ENCODE measurements at places on chromosomes 5 and 9.

- DNase-seq: no peak
Observed at GRCh38 chr5:42836070-42836769, 24.5 kb upstream of the SELENOP start.

GRCh38 chr5:110832683-110833082 lies 93.9 kb downstream of the SLC25A46 start:
- no peak for DNase-seq

GRCh38 chr9:126219648-126220063 lies 107.0 kb upstream of the MVB12B start:
- no peak for DNase-seq

- no peak for DNase-seq
Observed at GRCh38 chr5:99368726-99369125, 439.9 kb upstream of the CHD1 start.

- no peak for DNase-seq
Observed at GRCh38 chr9:92641092-92641809, 28.7 kb downstream of the IPPK start.

- no peak for DNase-seq
Observed at GRCh38 chr5:8176101-8176693, 307.2 kb downstream of the MTRR start.
